Iris pigment epithelial cell (primary cell): ENCODE measurements at places on chromosomes 11 and 22.

- DNase-seq: no peak
Measured at GRCh38 chr11:64384981-64385944, 26.3 kb downstream of the RPS6KA4 start.

GRCh38 chr11:117950301-117950700, 21.1 kb upstream of the TMPRSS13 start:
- no peak for DNase-seq

DNA sequence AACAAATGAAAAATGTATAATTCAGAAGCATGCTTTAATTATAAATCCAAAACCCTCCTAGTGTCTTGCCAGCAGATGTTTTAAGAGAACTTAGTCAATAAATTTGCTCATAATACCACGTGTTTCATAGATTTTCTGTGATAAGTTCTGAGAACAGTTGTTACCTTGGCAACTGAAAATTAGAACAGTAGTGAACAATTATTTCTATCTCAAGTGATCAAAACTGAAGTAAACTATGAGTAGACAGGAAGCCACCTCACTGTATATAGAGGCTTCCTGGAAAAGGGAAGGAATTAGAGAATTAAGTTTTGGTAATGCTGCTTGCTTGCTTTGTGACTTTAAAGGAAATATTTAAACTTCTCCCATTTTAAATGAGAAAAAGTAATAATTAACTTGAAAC, 266.0 kb upstream of the ANO3 start:
- DNase-seq: no peak

DNA sequence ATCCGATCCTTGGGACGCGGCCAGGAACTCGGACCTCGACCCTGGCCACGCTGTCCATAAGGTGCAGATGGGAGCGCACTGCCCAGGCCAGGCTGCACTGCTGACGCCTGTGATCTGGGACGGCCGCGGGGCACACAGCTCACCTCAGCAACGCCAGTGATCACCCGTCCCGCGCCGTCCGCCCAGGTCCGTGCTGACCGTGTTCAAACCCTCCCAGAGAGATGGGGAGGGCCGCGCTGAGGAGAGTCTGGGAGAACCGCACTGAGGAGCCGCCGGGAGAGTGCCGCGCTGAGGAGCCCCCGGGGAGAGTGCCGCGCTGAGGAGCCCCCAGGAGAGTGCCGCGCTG, 636 bp downstream of the KCNQ1OT1 start:
- peak; percentile 18 for DNase-seq

- DNase-seq: no peak
Measured at GRCh38 chr11:44887636-44888035, 63.0 kb downstream of the TP53I11 start.

DNA sequence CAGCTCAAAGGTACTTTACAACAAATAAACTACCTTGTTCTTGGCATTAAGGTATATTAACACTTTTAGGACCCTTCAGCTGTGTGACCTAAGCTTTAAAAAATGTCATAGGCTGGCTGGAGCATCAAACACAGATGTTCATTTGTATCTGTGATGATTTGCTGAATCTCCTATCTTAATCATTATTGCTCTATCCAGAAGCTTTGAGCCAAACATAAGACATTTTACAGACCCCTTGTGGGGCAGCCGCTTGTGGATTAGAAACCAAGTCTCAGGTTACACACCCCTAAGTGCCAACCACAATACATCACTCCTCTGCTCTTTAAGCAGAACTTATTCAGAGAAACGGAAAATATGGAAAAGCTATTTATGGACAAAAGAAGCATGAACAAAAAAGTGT, 394.2 kb upstream of the CCDC90B start:
- DNase-seq: no peak

GRCh38 chr11:41868606-41869005, 409.2 kb upstream of the LRRC4C start:
- DNase-seq: no peak

DNA sequence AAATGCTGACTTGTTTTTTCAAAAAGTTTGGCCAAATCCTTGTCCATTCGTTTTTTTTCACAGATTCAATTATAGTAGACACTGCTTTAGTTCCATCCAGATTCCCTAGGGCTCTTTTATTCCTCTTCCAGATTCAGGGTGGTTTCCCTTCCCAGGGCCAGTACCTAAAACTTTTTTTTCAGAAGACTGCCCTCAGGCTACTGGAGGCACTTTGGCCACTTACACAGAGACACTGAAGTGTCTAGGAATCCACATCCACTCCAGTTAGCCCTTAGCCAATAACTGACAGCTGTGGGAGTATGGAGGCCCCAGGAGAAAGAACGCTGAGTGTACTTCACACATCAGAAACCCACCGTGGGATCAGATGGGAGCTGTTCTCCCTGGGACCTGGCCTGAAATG, 77.3 kb downstream of the CCDC34 start:
- no peak for DNase-seq
